Stimulated activated CD4-positive, alpha-beta T cell treated with anti-CD3 and anti-CD28 coated beads, Interleukin-1b, Interleukin-23, amount 100 ng/mL, for 1 hour (primary cell): ENCODE measurements at places on chromosomes 7 and 10.

- no peak for DNase-seq
These were observed 156.2 kb upstream of the PTER start for GRCh38 chr10:16280595-16280994.

GRCh38 chr10:127125331-127125730 is 71.1 kb downstream of the INSYN2A start:
- DNase-seq, result no peak

DNA sequence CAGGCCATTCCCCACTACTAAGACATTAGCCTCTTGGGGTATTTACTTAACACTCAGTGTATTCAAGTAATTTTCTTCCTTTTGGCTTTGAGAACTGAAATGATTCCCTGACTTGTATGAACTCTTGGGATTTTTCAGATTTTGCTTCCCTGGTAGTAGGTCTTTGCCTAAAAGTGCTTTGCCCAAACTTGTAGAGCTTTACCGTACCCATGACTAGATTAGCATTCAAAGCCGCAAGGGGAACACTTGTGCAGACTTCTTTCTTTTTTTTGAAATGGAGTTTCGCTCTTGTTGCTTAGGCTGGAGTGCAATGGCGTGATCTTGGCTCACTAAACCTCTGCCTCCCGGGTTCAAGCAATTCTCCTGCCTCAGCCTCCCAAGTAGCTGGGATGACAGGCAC is 6.1 kb upstream of the STAM start:
- no peak for DNase-seq

GRCh38 chr7:28130277-28130676 is 50.3 kb downstream of the JAZF1 start:
- DNase-seq, result no peak

- DNase-seq, result no peak
These were observed 260.0 kb upstream of the MKI67 start for GRCh38 chr10:128386231-128386630.

- DNase-seq, result no peak
These were observed 12.2 kb downstream of the TRPV6 start for GRCh38 chr7:142873281-142873784.

GRCh38 chr7:6529643-6530042 is 21.6 kb downstream of the GRID2IP start:
- no peak for DNase-seq

GRCh38 chr10:88901984-88902789 is 22.1 kb downstream of the STAMBPL1 start:
- no peak for DNase-seq

DNA sequence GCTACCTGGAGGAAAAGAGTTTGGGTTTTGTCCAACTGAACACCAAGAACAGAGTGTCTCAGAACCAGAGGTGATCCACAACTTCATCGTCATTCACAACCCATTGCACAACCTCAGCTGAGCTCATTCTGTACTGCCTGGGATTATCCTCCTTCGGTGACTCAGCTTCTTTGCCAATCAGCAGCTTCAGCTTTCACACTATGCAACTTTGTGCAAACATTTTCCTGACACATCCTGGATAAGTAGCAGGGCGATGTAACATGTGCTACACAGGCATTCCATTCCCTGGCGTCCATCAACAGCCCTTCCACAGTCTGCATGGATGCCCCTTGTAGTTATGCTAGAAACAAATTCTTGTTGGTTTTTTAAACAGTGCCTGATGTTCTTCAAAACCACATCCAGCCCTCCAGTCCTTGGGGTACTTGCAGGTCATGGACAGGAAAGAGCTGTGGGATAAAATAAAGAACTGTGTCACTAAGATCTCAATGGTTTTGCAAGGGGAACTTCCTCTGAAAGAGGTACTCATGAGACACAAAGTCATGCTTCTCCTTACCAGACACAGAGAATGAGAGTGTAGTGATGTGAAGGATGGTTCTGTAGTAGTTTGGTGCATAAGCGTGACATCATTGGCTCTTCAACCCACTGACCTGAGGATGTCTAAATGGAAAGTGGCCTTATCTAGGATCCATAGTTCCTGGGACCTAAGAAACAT is 478.5 kb downstream of the KIF20B start:
- DNase-seq, result no peak

- no peak for DNase-seq
These were observed 57.9 kb upstream of the FZD8 start for GRCh38 chr10:35699848-35700486.

DNA sequence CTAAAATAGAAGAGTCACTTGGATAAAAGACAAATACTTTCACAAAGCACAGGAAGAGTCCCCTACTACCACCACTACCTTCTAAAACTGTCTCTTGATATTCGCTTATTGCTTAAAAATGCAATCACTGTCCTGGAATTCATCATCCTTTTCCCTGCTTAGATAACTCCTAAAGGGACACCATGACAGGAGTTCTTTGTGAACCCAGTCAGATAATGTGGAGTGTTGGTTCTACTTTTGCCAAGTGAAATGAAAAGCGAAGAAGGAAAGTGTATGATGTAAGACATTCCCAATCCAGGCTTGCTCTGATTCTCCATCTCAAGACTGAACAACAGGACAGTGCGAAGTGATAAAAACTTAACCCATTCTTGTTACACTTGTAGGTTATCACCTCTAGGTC is 103.0 kb downstream of the MTERF1 start:
- no peak for DNase-seq
